ENCODE measurements at places on chromosomes 5 and 9. TPM values are rescaled to one million over a fixed set of nuclear protein-coding genes. Genes with fewer than 3 reads are reported as not detected.

GRCh38 chr9:110048403-110048975, 159.5 kb downstream of the C9orf152 start:
- peak overlapping the region; percentile 93 for H3K27ac ChIP-seq
- peak; percentile 96 for DNase-seq
- no peaks in the 10 kb centered on the region for H3K36me3 ChIP-seq
- H3K4me3 ChIP-seq, result peak overlapping the region; percentile 87

DNA sequence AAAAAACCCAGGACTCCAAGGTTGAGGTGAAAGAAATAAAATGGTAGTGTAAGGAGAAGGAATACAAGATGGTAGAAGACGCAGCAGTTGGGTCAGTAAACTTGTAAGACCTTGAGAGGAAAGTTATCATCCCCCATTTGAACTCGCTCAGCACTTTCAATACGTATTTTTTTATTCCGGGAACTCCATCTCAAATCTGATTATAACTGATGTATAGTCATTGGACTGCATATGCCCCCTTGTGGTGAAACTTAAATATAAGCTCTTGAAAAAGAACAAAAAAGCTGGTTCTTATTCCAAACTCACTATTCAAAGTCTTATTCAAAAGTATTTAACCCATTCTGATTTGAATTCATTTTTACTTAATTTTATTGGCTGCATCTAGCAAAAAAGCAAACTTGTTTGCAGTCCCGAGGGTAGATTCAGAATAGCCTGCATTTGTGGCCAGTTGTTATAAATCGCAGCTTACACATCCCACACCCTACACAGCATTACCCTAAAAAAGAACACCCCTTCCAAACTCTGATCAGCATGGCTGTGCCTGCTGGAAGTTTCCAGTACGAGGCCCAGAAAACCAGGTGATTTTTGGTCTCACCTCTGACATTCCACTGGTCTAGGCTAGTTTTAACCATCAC, 118.0 kb downstream of the ESM1 start:
- H3K4me1 ChIP-seq, result peaks cover 3% of the 10 kb centered on the region
- no peak for DNase-seq
- H3K27me3 ChIP-seq, result no peaks in the 10 kb centered on the region
- H3K4me3 ChIP-seq, result no peak overlapping the region
- H3K27ac ChIP-seq, result no peak overlapping the region
- no peaks in the 10 kb centered on the region for H3K36me3 ChIP-seq

Gene DMRT3
- not detected for total RNA-seq

- H3K27me3 ChIP-seq, result no peaks in the 10 kb centered on the region
- H3K4me3 ChIP-seq, result no peak overlapping the region
- peaks cover 17% of the 10 kb centered on the region for H3K36me3 ChIP-seq
- no peak overlapping the region for H3K27ac ChIP-seq
- DNase-seq, result no peak
Measured at GRCh38 chr9:128607642-128608350, 48.9 kb downstream of the DYNC2I2 start.

GRCh38 chr5:57692582-57693487, 210.2 kb upstream of the ACTBL2 start:
- no peak for DNase-seq
- no peaks in the 10 kb centered on the region for H3K4me1 ChIP-seq
- no peak overlapping the region for H3K27ac ChIP-seq
- H3K36me3 ChIP-seq, result no peaks in the 10 kb centered on the region
- H3K4me3 ChIP-seq, result no peak overlapping the region

Gene DCTN3
- 57.1 TPM for total RNA-seq

GRCh38 chr9:87428659-87429058, 69.0 kb upstream of the DAPK1 start:
- no peak for DNase-seq
- no peak overlapping the region for H3K27ac ChIP-seq
- H3K27me3 ChIP-seq, result no peaks in the 10 kb centered on the region
- H3K4me1 ChIP-seq, result no peaks in the 10 kb centered on the region
- H3K36me3 ChIP-seq, result no peaks in the 10 kb centered on the region
